ENCODE measurements at places on chromosomes 7 and 10.

- no peak for DNase-seq
These were observed 1250.6 kb downstream of the GATA3 start for GRCh38 chr10:9305018-9305655.

GRCh38 chr7:124896001-124896400, 33.6 kb downstream of the POT1 start:
- DNase-seq, result no peak

DNA sequence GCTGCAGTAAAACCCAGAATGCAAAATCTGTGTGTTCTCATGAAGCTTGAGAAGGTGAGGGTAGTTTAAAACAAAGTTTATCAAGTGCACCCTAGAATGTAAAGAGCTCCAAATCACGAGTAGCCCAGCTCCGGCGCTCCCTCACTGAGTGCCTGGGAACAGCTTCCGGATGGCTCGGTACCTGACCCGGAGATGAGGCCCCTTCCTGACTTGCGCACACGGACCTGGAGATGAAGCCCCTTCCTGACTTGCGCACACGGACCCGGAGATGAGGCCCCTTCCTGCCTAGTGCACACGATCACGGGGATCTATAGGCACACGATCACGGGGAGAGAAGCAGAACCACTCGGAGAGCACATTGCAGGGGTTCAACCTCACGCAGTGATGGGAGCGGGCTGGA, 322.1 kb upstream of the RNF32 start:
- DNase-seq, result no peak

DNA sequence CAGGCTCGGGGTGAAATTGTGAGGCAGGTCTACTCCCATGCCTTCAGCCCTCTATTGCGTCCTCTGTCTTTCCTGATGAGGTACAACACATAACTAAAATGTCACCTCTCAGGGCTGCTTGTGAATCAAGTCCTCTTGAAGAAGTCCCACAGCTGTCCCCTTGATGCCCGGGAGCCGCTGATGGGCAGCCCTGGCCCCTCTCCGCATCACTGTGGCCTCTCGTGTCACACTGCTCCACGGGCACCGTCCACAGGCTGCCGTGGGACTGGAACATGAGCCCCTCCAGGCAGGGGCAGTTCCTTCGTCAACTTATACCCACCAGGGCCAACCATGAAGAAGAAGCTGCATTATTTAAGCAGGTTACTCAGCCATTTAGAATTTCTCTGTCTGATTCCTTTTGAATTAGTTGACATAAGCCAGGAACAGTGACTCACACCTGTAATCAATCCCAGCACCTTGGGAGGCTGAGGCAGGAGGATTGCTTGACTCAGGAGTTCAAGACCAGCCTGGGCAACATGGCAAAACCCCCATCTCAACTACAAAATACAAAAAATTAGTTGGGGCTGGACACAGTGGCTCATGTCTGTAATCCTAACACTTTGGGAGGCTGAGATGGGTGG, 58.5 kb upstream of the UBE3C start:
- DNase-seq, result no peak

DNA sequence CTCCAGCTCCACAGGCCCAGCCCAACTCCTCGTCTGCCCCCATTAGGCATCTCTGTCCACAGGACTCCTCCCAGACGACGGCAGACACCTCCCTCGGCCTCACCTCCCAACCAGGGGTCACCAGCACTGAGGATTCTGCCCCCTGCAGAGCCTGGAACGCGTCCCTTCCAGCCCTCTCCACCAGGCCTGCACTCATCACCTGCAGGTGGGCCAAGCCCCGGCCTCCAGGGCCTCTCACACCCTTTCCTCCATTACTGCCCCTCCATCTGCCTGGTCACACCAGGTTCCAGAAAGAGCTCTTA, 42.7 kb upstream of the PDGFA start:
- DNase-seq, result no peak

GRCh38 chr7:75867390-75867717, 11.5 kb upstream of the RHBDD2 start:
- DNase-seq, result no peak

GRCh38 chr10:70479165-70479581, 606 bp downstream of the PALD1 start:
- no peak for DNase-seq

GRCh38 chr10:129601737-129602136, 134.7 kb downstream of the MGMT start:
- DNase-seq, result no peak

DNA sequence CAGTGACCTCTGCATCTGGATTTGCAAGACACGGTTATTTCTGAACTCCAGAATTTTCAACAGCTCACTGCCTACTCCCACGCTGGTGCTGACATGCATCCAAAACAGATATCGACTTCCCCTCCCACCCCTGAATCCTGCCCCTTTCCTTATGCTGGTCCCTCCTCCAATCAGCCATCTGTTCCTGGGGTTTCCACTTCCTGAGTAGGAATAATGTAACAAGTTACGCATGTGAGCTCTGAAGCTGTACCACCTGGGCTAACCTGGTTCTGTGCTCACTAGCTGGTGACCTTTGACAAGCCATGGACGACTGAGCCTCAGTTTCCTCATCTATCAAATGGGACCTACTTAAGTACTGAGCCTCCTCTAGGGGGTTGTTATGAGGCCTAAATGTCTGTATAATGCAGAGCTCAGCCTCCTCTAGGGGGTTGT, 1.7 kb upstream of the NCAPG2 start:
- no peak for DNase-seq

DNA sequence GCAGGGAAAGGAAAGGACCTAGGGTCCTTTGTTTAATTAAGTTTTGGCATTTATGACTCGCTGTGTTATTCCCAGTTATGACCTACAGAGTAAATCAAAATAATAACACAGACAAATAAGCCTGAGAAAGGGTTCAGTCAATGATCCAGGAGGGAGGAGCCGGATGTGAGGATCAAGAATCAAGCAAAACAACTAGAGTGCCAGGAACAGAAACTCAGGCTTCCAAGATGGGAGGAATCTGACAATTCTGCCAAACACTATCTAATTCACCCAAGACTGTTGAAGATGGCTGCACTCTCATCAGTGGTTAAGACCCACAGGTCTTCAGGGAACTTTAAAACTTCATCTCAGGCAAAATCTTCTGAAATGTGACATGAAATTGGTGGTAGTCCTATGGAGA, 50.3 kb upstream of the PIP4K2A start:
- DNase-seq, result no peak

DNA sequence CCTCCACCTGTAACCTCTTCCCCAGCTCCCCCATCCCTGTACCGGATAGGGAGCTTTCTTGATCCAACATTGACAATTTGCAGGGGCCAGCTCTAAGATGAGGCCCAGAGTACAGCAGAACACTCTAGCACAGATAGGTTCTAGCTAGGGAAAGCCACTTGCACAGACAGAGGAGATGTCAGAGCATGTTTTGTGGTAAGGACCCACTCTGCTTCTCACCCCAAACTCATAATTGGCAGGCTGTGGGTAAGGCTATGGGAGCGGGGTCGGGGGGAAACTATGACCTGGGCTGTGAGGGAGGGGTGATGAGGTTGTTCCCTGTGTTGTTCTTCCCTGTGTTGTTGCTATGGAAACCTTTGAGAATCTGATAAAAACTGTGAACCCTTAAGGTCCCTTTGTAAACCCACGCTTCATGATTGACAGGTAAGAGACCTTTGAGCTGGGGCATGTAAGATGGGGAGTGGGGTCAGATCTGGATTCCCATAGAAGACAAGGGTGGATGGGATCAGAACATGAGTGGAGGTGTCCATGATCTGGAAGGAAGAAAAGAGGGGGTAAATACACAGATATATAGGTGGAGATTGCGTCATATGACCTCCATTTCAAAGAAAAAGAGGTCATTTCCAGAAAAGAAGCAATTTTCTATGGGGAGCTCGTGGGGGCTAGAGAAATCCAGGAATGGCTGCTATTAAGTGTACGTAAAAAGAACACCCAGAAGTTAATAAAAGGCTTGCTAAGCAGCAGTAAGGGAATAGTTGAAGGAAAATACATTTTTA, 4.0 kb downstream of the CALD1 start:
- no peak for DNase-seq

Measured in stimulated activated CD8-positive, alpha-beta memory T cell treated with anti-CD3 and anti-CD28 coated beads, Interleukin-7, amount 100 ng/mL, for 4 hours (primary cell).